ENCODE measurements at places on chromosomes 3 and 15.

DNA sequence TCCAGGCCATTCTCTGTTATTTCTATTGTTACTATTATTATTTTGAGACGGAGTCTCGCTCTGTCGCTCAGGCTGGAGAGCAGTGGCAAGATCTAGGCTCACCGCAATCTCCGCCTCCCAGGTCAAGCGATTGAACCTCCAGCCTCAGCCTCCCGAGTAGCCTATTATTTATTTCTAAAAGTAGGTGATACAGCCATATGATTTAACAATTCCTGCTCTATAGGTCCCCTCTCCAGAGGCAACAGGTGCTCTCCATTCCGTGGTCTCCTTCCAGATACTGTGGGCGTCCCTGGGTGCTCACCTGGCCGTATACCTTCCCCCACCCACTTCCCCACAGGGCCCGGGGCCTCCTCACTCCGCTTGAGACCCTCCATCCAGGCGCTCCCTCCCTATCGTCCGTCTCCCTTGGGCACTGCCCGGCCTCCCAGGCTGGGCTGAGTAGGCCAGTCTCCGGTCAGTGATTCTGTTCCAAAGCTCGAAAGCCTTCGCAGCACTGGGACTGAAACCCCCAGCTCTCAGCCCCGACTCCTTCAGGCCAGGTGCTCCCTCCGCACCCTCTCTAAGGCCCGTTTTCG is 708 bp upstream of the PTPN23 start:
- no peak for DNase-seq

- no peak for DNase-seq
Observed at GRCh38 chr3:236881-237280, 40.3 kb downstream of the CHL1 start.

- no peak for DNase-seq
Observed at GRCh38 chr3:42875325-42876151, at the start of gene CYP8B1. Gene CYP8B1, minus strand, starts transcription at chr3:42875879. Its CDS starts 63 bp downstream, at chr3:42875816.

- no peak for DNase-seq
Observed at GRCh38 chr3:184526088-184526433, 35.5 kb upstream of the EPHB3 start.

GRCh38 chr3:181730934-181731333 is 19.2 kb downstream of the SOX2 start:
- DNase-seq, result no peak

- no peak for DNase-seq
Observed at GRCh38 chr15:71493526-71493925, 316.8 kb upstream of the NR2E3 start.

GRCh38 chr15:90572893-90573292 is 43.2 kb downstream of the CRTC3 start:
- no peak for DNase-seq

DNA sequence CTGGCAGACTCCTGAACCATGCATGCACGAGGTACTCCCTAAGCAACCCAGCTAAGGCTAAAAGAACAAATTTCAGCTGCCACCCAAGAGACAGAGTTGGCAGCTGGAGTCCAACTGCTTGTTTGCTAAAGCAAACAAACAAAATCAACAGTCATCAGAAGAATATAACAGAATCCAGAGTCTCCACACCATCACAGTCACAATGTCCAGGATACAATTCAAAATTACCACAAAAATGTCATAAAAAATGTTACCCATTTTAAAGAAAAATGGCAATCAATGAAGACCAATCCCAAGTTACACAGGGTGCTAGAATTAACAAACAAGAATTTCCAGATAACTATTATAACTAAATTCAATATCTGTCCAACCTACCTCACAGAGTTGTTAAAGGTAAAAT is 42.9 kb downstream of the RFTN1 start:
- no peak for DNase-seq

DNA sequence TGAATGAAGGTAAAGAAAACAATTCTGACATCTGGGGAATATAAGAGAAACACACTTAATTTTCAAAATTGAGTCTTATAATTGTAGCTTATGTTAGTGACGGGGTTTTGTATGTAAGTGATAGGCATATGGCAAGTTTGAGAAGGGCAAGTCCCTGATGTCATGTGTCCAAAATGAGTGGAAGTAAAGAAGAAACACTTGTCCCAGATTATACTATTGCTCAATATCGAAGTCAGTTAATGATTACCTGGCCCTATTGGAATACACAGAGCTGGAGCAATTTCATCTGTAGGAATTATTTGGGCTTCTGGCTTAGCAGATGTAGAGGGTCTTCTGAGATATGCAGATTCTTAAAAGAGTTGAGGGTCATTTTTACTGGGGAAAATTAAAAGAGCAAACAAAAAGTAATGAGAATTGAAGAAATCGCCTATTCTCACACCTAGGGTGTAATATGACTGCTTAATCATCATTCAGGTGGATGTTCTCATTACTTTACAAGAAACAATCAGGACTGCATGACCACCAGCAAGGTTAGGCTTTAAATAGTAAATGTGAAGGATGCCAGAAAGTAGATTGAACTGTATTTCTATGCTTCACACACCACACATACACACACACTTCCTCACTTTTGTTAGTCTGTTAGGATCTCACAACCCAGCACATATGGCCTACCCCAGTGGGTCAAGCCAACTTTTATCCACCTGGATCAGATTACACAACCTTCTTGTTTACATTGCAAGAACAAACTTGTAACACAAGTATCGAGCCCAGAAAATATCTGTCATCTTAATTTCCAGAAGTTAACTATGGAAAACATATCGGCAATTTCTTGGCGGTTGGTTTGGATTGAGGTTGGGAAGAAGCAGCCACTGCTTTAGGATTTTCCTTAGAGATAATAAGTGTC is 183.3 kb upstream of the LRRC3B start:
- DNase-seq, result no peak

DNA sequence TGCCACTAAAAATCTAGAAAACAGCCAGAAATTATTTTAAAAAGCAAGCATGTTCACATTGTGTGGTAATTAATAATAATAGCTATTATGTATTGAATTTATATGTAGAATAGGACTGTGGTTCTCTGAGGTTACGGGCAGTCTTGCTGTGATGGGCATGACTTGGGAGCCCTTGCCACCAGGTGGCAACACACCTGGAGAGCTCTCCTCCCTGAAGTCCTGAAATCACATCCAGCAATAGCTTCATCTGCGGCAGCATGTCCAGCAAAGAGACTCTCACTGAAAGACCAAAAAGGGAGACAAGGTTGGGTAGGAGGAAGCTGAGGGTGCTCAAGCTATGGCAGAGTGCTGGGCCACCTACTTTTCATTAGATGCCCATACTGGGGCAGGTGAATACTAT is 206.8 kb upstream of the IL12A start:
- no peak for DNase-seq

DNA sequence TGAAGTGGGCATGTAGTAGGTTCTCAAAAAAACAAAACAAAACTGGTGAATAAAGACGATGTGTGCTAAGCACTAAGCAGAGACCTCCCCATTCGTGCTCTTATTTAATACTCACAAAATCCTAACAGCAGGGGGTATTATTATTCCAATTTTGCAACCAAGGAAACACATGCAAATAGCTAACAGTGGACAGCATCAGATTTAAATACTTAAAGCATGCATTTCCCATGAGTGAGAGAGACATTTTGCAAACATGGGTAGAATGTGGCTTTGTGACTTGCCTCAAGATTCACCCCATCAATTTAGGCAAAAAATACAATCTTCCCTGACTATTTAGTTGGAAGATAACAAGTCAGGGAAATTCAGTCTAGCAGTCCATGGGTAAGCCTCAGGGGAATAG is 946.2 kb upstream of the CFAP20DC start:
- DNase-seq, result no peak

DNA sequence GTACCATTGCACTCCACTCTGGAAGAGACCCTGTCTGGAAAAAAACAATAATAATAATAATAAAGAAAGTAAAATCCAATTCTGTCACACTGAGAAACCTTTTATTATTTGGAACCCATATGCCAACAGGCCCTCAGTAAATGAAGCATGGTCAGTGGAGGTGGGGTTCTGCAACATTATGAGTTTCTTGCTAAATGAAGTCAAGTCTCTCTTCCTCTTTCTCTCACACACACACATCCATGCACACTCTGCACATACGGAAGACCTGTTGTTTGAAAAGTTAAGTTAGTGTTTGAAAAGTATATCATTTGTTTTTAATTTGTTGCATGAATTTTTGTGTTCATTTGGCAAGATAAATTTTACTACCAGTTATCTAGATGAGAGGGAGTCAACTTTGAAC is 27.8 kb downstream of the GAP43 start:
- DNase-seq, result no peak

- DNase-seq, result no peak
Observed at GRCh38 chr3:143465666-143466065, 346.1 kb downstream of the CHST2 start.

GRCh38 chr3:16252243-16252978 is 12.3 kb downstream of the DPH3 start:
- no peak for DNase-seq

DNA sequence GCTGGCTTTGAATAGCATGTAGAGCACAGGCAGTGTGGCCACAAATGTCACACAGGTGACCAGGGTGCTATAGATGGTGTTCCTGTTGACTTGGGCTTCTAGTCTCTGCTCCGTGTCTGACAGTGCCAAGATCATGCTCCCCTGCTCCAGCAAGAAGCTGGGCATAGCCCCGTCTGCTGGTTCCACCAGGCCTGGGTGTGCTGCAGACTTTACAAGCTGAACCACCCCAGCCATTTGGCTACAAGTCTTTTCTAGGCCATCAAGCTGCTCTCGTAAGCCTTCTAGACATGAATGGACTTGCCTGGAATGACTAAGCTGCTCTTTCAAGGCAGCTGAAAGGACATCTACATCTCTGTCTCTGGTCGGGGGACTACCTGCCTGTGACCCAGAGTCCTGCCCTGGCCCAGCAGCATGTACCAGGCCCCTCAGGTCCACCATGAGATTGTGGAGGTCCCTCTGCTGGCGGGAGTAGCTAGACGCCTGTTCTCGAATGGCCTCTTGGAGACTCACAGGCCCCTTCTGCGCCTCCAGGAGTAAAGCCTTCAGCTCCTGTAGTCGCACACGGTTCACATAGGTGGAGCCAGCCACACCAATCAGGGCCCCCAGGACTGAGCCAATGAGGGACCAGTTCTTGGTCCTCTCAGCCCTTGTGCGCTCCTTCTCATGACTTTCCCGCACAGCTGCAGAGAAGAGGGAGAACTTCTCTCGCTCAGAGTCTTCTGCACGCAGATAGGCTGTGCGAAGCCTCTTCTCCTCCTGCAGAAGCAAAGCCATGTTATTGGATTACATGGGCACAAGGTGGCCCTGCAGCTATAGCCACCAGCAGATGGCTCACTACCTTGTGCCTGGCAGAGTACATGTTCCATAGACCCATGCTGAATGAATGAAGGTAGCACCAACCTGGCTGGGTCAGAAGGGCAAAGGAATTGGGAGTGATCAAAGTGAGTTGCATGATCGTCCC is 2.8 kb upstream of the PLXNB1 start:
- no peak for DNase-seq

DNA sequence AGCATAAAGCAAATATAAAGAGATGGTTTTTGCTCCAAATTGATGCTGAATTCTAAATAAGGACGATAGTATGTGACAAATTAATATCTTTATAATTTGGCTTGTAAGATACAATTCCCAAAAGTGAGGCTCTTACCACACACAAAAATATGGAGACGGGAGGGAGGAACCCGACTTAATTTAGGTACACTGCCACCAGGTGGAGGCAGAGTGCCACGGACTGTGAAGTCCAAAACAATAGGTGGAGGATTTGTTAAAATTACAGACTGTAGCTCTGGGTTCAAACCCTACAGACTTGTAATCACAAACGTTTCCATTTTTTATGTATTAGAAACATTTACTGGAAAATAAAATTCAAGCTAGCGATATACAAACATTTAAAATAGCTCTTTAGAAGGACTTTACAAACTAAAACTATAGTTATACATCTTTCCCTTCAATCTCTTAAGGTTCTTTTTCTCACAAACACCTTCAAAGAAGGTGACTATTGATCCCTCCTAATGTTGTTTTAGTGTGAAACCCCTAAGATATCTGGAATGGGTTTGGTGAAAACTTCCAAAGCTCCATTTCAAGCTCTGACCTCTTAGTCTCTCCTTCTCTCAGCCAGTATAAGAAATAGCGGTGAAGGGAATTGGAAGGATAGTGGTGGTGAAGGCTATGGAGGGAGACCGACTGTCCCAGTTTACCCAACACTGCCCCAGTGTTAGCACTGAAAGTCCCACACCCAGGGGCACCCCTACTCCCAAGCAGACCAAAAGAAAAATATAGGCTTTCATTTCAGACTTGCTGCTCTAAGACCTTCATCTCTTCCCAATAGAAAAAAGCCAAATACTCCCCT is 89.7 kb downstream of the AQP9 start:
- peak; percentile 47 for DNase-seq

GRCh38 chr15:72737723-72738122 is 45.8 kb downstream of the ADPGK start:
- DNase-seq, result no peak

- no peak for DNase-seq
Observed at GRCh38 chr3:63193647-63194046, 84.5 kb upstream of the SYNPR start.

DNA sequence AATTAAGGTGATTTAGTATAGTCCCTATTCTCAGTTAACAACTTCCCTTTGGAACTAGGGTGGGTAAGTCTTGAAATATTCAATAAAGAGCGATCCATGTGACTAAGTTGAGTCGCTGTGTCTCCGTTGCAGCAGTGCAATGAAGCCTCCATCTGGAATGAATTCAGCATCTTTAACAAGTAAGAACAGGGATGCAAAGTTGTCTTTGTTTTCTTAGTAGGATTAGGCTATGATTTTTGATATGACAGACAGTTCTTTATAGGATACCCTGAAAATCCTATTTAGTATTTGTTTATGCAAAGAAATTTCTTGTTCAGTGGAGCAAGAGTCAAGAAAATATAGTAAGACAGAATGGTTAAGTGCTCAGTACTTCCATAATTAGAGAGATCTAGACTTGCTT is 52.7 kb downstream of the RBMS3 start:
- DNase-seq, result no peak

GRCh38 chr3:143650827-143651226 is 197.4 kb downstream of the SLC9A9 start:
- DNase-seq, result no peak

GRCh38 chr15:38085114-38085513 is 150.7 kb downstream of the TMCO5A start:
- no peak for DNase-seq

- DNase-seq, result no peak
Observed at GRCh38 chr3:78912687-78913086, 855.1 kb downstream of the ROBO1 start.

GRCh38 chr3:115652738-115653137 is 29.4 kb downstream of the GAP43 start:
- no peak for DNase-seq

- DNase-seq, result no peak
Observed at GRCh38 chr15:82951472-82952157, 905 bp downstream of the HOMER2 start.

- no peak for DNase-seq
Observed at GRCh38 chr3:48543271-48543866, 13.2 kb downstream of the PFKFB4 start.

DNA sequence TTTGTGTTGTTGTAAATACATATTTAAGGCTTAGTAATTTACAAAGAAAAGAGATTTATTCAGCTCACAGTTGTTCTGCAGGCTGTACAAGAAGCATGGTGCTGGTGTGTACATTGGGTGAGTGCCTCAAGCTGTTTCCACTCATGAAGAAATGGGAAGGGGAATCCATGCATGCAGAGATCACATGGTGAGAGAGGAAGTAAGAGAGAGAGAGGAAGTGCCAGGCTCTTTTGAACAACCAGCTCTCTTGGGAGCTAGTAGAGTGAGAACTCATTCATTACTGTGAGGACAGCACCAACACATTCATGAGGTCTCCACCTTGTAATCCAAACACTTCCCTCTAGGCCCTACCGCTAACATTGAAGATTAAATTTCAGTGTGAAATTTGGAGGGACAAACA is 909.2 kb downstream of the NSUN3 start:
- DNase-seq, result no peak

- no peak for DNase-seq
Observed at GRCh38 chr3:45078910-45079522, 52.9 kb downstream of the CLEC3B start.
